ENCODE measurements at places on chromosomes 12 and 14.

DNA sequence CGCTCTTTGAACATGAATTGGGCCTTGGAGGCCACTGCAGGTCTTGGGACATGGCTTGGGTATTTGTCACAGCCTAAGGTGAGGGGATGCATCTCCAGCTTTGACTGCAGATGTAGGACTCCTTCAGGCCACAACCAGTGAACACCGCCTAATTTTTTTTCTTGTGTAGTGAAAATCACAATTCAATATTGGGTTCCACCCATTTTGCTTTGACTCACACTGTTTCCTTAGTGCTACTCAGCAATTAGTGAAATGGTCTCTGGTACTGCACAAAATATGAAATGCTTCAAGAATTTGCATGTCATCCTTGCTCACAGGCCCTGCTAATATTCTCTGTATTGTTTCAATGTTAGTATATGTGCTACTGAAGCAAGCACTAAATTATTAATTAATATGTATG is 12.5 kb downstream of the TMEM253 start:
- DNase-seq: no peak

GRCh38 chr12:112381883-112382796 is at the start of gene HECTD4:
TSS of gene HECTD4 (minus strand) at chr12:112382431. CDS start at chr12:112382128, 303 bp downstream.
- peak; percentile 26 for DNase-seq

GRCh38 chr14:80867091-80867490 is 74.4 kb downstream of the CEP128 start:
- DNase-seq: no peak

DNA sequence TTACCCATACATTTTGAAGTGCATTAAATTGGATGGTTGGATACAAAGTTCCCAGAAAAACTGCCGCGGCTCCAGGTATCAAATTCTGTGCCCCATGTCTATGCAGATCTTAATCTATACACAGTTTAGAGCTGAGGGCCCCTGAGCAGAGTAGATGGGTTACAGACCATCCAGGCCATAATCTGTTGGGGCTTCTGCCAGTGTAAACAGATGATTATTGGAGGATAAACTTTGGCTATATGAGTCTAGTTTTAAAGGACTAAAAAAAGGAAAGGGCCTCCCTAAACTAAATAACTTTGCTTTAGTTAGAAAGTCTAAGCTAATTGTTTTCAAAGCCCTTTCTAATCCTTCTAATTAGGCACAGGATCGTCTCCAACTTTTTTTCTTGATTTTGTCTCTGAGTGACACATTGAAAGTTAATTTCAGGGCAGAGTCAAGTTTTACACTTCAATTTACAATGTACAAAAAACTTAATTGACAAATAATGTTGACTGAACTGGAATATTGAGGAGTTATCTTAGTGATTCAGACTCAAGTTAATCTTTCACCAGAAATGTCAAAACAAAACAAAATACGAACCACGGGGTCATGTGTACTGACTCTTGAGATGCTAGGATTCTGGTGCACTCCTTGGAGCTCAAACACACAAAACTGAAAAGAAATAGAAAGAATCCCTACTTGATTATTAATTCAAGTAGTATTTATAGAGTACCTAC is 133.9 kb upstream of the SCAF11 start:
- no peak for DNase-seq

DNA sequence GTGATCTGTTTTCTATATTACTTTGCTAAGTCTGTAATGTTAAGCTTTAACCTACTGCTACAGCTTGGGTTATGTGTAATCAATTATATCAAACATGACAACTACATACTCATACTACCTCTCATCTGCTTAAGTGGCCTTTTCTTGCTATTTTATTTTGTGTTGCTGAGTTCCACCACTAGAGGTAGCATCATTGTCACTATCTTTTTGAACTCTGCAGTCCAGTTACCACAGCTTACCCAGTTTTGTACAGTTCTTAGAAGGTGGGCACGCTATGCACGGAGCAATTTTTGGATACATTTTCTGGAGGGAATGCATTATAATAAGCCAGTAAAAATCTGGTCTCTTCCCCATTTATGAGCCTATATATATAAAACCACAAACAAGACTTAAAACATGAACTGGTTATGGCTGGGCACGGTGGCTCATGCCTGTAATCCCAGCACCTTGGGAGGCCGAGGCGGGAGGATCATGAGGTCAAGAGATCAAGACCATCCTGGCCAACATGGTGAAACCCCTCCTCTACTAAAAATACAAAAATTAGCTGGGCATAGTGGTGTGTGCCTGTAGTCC is 48.5 kb downstream of the SAV1 start:
- DNase-seq: no peak

GRCh38 chr12:116598311-116599284 is 39.4 kb downstream of the MAP1LC3B2 start:
- DNase-seq: no peak

DNA sequence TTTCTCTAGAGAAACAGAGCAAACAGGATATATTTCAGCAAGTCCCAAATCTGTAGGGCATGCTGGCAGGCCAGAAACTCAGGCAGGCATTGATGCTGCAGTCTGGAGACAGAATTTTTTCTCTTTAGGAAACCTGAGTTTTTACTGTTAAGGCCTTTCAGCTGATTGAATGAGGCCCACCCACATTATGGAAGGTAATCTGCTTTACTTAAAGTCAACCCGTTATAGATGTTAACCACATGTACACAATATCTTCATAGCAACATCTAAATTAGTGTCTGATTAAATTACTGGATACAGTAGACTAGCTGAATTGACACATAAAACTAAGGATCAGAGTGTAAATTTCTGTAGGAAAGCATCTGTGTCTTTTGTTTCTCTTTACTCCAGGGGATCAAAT is 65.2 kb downstream of the SRGAP1 start:
- no peak for DNase-seq

DNA sequence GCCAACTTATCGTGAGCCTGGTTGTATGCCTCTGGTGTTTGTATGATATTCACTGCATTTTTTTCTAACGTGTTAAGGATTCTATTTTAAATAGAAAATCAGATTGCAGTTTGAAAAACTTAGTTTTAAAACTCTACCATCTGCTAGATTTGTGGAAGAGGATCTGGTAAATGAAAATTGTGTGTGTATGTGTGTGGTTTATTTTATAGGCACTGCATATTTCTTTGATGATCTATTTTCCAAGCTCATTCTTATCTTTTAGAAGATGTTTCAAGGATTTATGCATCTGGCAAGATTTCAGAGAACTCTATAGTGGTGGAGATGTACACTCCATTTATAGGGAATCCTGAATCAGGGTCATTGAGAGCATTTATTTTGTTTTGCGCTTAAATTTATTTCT is 69.8 kb downstream of the HMGA2 start:
- DNase-seq: no peak

- DNase-seq: no peak
Measured at GRCh38 chr14:22558221-22558913, 30.7 kb downstream of the DAD1 start.

DNA sequence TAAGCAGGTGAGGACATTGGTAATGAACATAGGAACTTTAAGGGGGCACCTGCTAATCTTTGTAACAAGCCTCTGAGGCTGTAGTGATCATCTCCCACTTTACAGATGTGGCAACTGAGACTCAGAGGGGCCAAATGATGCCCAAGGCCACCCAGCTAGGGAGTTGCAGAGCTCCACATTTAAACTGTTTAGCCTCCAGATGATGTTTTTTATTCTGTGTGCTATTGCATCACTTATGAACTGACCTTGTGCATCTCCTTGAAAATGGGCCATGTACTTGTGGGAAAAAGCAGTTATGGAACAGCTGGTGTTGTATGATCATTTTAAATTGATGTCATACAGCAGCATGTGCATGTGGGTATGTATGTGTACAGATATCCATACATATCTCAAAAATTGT is 41.4 kb downstream of the TPCN1 start:
- no peak for DNase-seq

DNA sequence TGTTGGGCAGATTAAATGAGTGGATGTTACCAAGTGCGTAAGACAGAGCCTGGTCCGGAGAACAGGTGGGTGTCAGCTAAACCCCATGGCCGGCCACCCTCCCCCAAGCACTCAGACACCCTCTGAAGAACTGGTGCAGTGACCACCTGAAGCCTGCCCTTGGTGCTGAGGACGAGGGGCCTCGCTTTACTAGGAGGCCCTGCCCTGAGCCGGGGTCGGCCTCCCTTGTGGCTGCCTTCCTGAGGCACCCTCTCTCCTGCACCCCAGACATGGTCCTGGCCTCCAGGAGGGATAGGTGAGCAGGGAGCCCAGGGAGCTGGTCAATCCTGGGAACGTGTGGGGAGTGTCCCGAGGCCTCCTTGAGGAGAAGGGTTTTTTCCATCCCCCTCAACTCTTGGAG is 4.9 kb upstream of the KIF26A start:
- DNase-seq: no peak

- peak; percentile 15 for DNase-seq
Measured at GRCh38 chr14:94423453-94424056, 29.0 kb downstream of the SERPINA11 start.

- no peak for DNase-seq
Measured at GRCh38 chr14:80576401-80576800, 365.1 kb upstream of the DIO2 start.

DNA sequence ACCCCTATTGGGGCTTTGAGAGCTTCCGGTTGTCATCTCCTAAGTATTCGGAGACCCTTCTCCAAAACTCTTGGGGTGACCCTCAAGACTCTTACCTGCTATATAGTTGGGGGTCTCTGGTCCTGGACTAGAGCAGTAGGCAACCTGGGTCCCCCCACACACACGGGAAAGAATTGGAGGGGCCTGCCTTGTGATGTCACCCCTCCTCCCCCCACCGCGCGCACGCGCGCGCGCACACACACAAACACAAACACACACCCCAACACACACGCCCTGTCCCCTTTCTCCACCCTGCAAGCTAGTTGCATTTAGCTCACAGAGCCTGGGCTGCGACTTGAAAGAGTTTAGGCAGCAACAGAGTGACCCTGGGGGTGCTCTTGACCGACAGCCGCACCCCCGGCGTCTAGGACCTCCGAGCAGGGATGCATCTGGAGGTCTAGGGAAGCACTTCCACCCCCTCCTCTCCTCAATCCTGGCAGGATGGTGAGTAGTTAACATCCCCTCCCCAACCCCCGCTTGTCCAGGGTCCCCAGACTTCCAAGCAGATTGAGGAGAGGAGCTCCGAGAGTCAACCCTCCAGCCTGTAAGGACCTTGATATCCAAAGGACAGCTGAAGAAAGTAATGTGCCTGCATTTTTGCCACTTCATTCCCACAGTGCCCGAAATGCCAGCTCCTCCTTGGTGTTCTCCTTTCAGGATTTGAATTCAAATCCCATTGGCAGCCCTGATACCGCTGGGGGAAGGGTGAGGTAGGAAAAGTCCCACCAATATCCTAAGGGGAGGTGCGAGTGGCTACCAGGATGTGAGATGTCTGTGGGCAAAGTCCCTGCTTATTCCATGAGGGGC is 1.4 kb upstream of the DNAJC14 start:
- DNase-seq: no peak

GRCh38 chr12:115481141-115481540 is 796.4 kb downstream of the MED13L start:
- DNase-seq: no peak

All from HFF-Myc (cell line).